ENCODE measurements at places on chromosomes 16 and 17. TPM values are rescaled to one million over a fixed set of nuclear protein-coding genes. Genes with fewer than 3 reads are reported as not detected.

DNA sequence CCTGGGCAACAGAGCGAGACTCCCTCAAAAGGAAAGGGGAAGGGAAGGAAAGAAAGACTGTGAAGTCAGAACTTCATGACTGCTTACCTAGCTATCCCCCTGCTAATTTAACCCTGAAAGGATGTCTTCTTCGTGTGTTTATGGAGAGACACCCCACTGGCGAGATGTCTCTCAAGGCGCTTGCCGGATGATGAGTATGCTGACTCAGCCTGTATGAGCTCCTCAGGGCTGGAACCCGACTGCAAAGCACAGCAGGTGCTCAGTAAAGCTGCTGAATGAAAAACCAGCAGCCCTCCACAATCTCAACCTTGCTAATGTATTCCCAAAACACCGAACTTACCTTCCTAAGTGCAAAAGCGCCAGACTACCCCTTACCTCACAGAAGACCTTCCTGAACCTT is 2.3 kb downstream of the ANKFY1 start:
- DNase-seq = no peak

The VASN gene
- not detected for total RNA-seq

The FBXL16 gene
- 6.1 TPM for total RNA-seq

The AXIN1 gene
- total RNA-seq = 23.8 TPM

DNA sequence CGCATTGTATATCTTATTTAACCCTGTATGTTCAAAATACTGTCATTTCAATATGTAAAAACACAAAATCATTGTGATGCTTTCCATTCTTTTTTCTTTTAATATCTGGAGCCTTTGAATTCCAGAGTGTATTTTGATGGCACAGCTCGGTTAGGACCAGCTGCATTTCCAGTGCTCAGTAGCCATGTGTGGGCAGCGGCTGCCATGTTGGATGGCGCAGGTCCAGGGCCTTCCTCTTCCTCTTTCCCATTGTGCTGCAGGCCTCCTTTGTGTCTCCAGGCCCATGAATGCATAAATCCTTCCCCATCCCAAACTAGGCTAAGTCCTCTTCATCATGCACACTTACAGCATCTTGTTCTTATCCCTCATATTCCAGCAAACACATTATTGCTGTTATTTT is 13.0 kb downstream of the IRX3 start:
- no peak for DNase-seq

DNA sequence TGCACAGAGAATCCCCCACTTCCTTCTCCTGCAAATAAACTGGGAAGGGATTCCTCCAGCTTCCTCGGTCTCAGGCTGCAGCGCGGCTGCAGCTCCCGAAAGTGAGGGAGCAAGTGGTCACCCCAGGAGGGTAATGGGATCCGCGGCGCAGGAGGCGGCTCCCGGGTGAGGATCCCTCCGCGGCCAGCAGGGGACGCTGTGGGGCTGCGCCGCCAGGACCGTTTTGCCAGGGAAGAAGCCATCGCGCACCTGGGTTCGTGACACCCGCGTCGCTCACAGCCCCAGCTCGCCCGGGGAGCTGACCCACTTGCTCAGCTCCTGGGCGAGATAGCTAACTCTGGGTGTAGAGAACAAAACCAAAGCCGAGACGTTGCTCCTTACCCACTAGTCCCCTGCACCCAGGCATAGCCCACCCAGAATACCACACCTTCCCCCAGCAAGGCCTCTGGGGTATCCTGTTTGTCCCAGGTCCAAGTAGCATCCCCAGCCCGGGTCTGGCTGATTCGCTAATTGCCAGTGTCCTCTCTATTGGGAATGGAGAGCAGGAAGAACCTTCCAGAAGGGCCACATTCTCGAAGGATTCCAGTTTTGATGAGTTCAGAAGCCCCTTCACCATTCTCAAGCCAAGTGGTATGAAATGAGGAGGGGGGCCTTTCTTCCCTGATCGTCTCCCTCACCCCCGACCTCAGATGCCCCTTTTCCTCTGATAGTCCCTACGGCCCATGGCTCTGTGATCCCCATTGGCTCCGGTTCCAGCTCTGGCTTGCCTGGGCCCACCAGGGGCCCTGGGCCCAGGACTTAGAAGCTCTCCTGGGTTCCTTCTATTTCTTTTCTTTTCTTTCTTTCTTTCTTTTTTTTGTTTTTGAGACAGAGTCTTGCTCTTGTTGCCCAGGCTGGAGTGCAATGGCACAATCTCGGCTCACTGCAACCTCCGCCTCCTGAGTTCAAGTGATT is 14.1 kb downstream of the CYGB start:
- peak; percentile 89 for DNase-seq

DNA sequence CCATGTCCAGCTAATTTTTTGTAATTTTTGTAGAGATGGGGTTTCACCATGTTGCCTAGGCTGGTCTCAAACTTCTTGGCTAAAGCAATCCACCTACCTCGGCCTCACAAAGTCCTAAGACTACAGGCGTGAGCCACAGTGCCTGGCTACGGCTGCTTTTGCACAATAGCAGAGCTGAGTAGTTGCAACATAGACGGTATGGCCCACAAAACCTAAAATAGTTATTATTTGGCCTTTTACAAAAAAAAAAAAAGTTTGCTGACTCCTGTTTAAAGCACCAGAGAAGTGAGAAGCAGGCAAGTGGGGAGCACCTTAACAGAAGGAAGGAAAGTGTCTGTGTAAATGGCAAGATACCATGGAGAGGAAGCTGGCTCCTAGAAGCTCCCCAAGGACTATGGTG is 5.3 kb upstream of the HSF5 start:
- DNase-seq = no peak

DNA sequence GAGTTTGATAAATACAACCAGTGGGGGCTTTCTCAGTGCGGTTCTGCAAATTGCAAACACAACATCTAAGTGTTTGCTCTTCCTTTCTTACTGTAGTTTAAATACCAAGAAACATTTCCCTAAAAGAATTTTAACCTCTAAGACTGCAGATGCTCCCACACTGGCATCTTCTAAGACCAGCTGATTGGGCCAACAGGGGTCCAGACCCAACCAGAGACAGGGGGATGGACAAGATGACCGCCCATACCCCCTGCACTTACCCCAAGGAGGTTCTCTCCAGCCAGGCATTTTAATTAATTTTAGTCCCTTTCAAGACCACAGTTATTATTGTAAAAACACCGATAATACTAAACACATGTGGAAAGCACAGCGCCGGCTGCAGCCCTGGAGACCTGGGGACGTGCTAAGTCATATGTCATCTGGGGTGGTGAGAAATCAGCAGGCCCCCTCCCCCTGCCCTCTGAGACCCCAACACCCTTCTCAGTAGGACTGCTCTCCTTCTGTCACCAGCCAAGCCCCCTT is 242.3 kb downstream of the SOX9 start:
- no peak for DNase-seq

The TBC1D3B gene
- 2.0 TPM for total RNA-seq

DNA sequence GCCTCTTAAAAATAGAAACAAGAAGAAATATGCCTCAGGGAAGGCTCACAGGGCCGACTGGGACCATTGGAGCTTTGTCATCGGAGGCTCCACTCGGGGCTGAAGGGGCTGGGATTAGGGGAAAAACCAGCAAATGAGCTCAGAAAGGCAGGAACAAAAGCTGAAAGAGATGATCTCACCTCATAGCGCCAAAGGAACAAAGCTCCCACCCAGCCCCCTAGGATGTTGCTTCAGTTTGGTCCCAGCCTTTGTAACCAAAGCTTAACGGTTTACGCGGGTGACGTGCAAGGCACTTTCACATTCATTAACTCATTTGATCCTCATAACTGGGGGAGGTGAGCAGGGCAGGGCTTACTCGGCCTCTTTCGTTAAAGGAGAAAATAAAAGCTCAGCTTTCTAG is 168.5 kb upstream of the DYNLRB2 start:
- DNase-seq = no peak

The RNF112 gene
- 0.55 TPM for total RNA-seq

- DNase-seq = no peak
These were observed 2.1 kb downstream of the CMTM2 start for GRCh38 chr16:66581246-66581952.

The GNAO1 gene
- 1.5 TPM for total RNA-seq

GRCh38 chr16:68526143-68526781 is 12.8 kb upstream of the ZFP90 start:
- DNase-seq = no peak

DNA sequence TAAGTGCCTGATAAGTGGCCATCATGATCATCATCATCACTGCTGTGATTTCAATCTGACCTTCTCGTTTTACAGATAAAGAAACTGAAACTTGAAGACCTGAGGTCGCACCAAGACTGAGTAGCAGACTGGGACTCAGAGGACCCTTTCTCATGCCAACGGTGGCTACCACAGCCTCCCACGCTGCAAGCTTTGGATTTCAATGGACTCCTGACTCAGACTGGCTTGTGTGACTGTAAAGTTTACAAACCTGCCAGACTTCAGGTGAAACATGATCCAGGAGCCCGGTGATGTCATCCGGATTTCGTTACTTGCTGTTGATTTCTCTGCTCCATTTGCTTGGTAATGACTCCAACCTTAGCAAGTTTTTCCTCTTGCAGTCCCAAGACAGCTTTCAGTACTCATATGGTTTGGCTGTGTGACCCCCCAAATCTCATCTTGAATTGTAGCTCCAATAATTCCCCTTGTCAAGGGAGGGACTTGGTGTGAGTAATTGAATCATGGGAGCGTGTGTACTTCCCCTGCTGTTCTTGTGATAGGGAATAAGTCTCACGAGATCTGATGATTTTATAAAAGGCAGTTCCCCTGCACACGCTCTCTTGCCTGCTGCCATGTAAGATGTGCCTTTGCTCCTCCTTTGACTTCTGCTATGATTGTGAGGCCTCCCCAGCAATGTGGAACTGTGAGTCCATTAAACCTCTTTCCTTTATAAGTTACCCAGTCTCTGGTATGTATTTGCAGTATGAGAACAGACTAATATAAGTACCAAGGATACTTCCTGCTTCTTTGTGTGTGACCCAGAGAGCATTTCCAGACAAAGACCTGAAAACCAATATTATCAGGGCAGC is 26.7 kb upstream of the IRX6 start:
- peak; percentile 6 for DNase-seq

DNA sequence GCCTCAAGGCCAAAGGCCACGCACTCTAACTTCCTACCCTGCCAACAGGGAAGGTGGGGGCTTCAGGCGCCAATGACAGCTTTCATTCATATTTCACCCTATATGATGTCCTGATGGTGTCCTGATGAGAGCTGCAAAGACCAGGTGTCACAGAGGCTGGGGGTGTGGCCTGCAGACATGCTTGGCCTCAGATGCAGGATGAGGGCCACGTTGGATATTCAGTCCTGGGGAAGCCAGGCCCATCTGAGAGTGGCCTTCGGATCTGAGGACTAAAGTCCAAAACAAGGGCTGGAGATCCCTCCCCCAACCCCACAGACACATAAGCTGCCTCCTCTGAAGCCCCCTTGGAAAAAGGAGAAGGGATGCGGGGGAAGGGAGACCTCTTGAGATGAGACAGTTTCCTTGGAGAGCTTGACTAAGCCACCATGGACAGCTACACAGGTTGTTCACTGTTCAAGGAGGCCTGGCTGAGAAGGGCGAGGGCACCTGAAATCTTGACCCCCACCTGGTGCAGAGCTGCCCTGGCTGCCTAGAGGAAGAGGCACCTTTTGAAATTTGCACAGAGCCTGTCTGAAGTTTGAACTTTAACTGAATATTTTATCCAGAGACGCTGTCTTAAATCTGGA is 24.3 kb upstream of the GSG1L start:
- DNase-seq = peak; percentile 17

The SLC35G6 gene
- not detected for total RNA-seq

DNA sequence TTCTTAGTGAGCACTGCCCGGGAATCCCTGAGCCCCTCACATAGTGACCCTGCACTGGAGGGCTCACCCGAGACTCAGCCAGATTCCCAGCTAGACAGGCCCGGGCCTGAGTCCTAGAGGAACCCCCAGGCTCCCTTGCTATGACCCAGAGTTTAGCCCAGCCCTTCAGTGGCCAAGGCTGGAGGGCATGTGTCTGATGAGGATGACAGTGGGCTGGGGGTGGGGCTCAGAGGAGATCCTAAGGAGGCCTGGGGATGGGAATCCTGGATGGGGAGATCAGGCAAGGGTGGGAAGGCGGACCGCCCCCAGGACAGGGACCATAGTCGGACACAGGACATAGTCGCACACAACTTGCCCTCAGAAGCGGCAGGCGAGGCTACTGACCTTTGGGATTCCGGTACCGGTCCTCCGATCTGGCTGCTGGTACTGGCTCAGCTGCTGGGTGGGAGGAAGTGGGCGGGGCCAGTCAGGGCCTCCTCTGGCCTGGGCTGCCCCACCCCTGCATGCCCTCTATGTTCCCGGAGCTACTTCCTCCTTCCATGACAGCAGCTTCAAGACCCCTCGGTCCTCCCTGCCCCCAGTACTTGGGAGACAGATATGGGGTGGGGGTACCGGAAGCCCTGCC is 1.1 kb downstream of the CD79B start:
- DNase-seq = peak; percentile 74

DNA sequence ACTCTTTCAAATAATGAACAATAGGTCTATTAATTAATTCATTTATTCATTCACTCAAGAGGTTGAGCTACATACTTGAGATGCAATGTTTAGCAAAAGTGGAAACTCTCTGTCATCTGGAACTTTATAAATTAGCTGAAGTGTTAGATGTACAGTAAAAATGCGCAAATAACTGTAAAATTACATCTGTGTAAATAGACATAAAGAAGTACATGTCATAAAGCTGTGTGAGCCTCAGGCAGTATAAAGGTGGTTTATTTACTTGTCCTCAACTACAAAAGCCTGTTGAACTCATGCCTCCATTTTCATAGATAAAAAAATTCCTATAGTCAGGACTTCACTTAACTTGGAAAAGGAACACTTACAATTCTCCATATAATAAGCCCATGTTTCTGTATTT is 343.1 kb downstream of the CDH11 start:
- DNase-seq = no peak

The PPY gene
- total RNA-seq = not detected

The RBL2 gene
- 65.6 TPM for total RNA-seq

GRCh38 chr17:74603037-74603635 is 11.1 kb upstream of the CD300LD start:
- no peak for DNase-seq

- DNase-seq = peak; percentile 78
These were observed 231.9 kb downstream of the SEC14L1 start for GRCh38 chr17:77372444-77373298.

The TSPAN10 gene
- 0.35 TPM for total RNA-seq

The TPSB2 gene
- total RNA-seq = not detected

- peak; percentile 55 for DNase-seq
These were observed 116.4 kb upstream of the SMURF2 start for GRCh38 chr17:64778240-64779097.

GRCh38 chr17:78908426-78908825 is 5.4 kb upstream of the CEP295NL start:
- DNase-seq = no peak
